ENCODE measurements at places on chromosomes 13 and 19.

DNA sequence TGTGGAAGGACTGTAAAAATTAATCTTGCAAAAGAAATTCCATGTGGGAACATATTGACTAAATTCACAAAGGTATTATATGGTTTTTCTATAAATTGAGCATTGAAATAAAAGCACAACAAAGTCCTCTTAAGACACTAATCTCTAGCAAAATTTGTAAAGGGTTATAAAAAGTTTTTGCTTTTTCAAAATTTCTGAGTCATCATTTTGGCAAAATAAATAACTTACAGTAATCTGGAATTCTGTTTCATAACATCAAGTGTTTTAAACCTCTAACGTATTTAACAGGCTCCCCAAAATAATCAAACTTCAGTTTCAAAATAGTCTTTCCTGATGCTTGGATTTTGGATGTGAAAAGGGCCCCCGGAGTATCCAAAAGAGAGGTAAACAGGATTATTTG, 26.0 kb downstream of the MED4 start:
- no peak for DNase-seq

GRCh38 chr19:10166046-10166445, 28.7 kb downstream of the DNMT1 start:
- DNase-seq = no peak

- DNase-seq = no peak
Observed at GRCh38 chr19:1211494-1212234, 6.1 kb downstream of the STK11 start.

- no peak for DNase-seq
Observed at GRCh38 chr13:77741597-77741972, 44.1 kb downstream of the SLAIN1 start.

DNA sequence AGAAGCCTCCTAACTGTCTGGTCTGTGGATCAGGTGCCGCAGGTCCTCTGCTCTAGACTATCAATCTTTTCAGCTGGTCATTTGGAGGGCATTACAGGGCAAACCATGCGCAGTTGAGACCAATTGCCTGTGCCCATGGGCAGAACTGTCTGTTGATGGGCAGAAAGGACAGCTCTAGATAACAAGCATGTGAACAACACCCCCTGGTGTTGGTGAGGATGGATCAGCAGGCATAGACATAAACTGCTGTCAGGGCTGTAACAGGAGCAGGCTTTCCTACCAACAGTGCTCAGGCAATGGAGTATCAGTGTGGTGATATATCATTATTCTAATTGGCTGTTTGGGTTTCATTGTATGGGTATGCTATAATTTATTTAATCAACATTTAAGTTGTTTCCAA, 104.7 kb upstream of the KL start:
- DNase-seq = no peak

- DNase-seq = peak; percentile 66
Observed at GRCh38 chr19:49591731-49592485, 926 bp downstream of the PRR12 start.

- no peak for DNase-seq
Observed at GRCh38 chr19:4744451-4745174, 21.0 kb upstream of the DPP9 start.

- DNase-seq = no peak
Observed at GRCh38 chr13:57948884-57949283, 317.3 kb downstream of the PCDH17 start.

- DNase-seq = no peak
Observed at GRCh38 chr13:49238621-49239020, 9.1 kb upstream of the CDADC1 start.

DNA sequence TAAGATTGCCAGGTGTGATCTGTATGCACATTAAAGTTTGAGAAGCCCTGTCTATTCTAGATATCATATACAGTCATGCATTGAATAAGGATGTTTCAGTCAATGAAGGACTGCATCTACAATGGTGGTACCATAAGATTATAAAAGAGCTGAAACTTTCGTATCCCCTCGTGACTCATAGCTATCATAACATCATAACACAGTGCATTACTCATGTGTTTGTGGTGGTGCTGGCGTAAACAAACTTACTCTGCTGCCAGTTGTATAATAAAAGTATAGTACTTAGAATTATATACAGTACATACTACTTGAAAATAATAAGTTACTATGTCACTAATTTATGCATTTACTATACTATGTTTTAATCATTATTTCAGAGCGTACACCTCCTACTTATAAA, 489.3 kb downstream of the GPC6 start:
- no peak for DNase-seq

DNA sequence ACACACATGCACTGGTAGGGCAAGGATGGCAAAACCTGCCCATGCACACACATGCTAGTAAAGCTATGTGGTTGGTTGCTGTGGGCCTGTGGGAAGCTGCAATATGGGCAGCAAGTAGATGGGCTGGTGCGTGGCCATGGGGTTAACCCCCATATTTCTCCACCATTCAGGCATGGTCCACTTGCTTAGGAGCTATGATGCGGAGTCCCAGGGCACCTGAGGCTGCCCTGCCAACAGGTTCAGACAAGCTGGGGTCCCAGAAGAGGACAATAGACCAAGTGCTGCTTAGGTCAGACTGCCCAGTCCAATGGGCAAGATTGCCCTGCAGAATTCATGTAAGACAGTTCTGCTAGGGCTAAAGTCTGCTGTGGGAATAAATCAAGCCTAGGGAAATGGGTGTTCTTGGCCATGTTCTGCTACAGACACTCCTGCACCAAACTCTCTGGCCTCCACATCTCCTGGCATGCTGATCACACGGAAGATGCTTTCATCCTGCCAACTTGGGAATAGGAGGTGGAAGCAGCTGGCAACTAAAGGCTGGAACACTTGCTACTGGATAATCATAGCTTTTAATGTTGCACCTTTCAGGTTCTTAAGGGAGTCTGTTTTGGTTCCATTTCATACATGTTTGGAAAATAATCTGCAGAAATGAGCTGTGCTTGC, 646.3 kb upstream of the SLITRK1 start:
- DNase-seq = no peak

DNA sequence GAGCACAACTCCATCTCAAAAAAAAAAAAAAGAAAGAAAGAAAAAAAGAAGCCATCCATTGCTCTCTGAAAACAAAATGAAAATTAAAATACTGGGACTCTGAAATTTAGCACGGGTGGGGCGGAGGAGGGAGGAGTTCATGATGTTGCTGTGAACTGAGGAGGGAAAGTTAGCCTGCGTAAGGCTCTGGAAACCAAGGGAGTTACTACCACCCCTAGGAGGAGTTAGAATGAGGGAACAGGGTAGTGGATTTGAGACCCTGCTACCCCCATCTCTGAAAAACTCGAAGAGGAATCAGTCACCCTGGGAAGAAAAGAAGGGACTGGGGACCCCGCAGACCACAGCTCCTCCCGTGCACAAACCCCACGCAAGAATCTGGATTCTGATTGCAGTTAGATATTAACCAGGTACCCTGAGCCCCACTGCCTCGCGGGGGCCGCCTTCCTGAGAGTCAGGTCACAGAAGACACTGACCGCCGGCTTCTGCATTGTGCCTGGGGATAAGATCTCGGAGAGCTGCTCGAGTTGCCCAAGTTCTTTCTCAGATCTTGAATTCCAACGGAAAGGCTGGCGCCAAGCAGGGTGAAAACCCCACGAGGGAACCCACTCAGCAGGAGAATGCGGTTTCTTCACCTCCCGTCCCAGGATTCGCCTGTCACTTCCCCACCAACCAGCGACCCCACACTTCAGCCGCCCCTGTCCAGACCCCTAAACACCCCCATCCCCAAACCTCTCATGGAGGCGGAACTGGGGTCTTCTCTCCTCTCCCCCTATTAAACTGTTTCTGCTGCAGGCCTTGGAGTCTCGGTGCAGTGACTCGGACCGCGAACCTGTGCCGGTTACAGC, 870 bp downstream of the ZNF442 start:
- DNase-seq = no peak

GRCh38 chr13:57588639-57589038, 42.9 kb upstream of the PCDH17 start:
- no peak for DNase-seq

Data from T-helper 2 cell (primary cell).